ENCODE measurements at places on chromosomes 11 and 22.

DNA sequence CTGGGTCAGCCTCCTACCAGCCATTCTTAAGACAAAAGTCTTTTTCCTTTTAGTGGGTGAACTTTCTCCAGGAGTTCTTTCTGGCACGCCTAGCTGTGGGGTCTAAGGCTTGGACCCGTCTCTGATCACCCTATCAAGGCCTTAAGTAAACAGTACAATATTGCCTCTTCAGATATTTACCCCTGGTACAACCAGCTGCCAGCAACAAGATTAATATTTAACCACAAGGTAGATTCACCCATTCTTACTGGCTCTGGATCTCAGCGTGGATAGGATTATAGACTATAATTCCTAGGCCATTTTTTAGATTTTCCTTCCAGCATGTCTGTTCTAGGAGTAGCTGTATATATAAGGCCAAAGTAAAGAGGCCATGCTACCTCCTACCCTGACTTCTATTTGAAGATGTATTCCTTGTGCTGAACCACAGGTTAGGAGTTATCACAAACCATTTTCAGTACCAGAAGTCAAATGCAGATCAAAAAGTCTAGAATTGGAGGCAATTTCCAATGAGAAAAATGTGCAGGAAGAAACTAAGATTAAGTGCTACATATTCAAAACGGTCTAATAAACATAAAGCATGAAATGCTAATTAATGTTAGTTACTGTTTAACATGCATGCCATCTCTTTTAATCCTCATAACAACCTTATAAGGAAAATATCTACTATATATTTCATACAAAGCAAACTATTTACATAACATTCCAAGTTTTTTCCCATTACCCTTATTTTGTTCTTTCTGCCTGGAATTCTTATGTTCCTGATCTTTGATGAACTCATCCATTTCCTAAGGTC is 110.0 kb upstream of the SYN3 start:
- DNase-seq: no peak

GRCh38 chr22:37303821-37304274 is 21.5 kb downstream of the CYTH4 start:
- DNase-seq: peak; percentile 66

- no peak for DNase-seq
Observed at GRCh38 chr11:10774811-10775210, 23.8 kb downstream of the CTR9 start.

GRCh38 chr11:26762089-26762488 is 40.2 kb upstream of the SLC5A12 start:
- no peak for DNase-seq

DNA sequence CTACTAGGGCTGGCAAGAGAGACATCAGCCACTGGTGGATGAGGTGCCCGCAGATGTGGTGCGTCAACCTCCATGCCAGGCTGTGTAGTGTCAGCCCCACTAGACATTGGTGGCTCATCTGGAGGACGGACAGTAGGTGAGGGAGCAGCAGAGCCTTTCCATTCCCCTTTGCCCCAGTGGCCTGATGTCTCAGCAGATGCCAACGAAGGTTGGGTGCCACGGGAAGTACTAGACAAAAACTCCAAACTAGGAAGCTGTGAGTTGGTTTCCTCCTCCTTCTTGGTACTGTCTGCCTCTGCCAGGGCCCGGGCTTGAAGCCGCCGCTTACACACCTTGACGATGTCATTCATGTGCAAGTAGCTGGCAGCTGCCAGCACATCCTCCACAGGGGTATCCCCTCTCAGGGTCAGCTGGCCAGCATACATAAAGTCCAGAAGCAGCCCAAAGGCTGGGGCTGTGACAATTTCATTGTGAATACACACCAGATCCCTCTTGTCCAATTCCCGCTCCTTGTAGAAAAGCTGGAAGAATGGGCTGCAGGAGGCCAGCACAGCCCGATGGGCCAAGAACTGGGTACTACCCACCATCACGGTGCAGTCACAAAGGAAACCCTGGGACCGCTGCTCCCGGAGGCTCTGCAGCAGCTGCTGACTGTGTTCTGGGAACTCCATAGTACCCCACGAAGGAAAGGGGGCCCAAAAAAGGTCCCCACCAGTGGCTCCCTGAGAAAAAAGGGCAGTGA is 795 bp downstream of the ZBTB3 start:
- DNase-seq: no peak

- no peak for DNase-seq
Observed at GRCh38 chr11:112306230-112306629, 45.6 kb upstream of the PLET1 start.

DNA sequence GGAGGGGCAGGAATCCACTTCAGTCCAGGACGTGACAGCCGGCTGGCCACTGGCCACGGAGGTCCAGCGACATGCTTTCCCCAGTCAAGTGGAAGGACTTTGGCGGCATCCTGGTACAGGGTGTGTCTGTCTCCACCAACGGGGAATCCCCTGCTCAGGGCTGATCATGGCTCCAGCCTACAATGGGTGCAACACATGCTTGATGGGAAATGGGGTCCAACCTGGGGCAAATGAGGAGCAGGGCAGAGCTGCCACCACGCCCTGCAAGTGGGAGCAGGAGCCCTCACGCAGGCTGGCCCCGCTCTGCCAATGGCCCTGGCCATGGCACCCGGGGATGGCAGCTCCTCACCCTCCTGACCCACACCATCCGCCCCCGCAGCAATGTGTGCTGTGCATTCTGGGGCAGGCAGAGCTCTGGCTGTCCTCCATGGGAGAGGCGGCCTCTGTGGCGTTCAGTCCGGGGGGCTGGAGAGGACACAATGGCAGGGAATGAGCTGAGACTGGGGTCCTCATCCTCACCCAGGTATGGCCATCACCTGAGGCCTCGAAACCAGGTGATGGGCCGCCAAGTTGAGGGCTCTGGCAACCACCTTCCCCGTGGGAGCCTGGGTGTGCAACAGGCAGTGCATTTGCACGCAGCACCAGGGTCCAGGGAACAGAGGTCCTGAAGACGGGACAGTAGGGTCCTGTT is 5.8 kb upstream of the SEPTIN5 start:
- DNase-seq: no peak

GRCh38 chr11:113618360-113618759 is 87.7 kb downstream of the TMPRSS5 start:
- DNase-seq: peak; percentile 21

DNA sequence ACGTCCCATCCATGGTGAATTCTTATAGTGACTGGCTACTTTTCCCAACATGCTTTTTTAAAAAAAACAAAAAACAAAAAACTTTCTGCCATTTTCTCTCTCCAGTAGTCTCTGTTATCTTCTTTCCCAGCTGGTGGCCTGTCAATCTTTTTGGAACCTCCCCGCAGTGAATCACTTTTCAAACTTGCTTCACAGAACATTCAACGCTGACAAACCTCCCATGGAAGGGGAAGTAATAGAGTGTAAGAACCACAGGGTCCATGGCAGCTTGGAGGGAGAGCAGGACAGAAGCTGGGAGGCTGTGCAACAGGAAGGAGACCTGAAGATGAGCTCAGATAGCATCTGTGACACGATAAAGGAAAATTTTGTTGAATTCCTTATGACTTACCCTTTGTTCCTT is 9.8 kb upstream of the CECR2 start:
- DNase-seq: no peak

DNA sequence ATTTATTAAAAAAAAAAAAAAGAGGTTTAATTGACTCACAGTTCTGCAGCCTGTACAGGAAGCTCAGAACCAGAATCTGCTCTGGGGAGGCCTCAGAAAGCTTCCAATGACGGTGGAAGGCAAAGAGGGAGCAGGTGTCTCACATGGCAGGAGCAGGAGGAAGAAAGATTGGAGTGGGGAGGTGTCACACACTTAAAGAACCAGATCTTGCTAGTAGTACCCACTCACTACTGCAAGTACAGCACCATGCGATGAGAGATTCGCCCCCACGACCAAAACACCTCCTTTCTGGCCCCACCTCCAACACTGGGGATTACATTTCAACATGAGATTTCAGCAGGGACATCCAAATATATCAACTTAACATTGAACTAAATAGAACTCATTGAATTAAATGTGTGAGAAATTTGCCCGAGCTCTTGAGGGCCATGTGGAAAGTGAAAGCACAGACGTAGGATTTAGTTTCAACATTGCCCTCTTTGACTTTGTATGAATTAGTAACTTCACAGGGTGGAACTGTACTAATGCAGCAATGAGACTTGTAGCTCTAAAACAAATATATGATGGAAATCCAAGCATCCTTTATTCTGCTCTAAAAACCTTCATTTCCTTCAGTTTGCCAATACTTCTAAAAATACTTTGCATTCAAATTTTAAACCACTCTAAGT is 628.2 kb downstream of the FAM181B start:
- DNase-seq: no peak

DNA sequence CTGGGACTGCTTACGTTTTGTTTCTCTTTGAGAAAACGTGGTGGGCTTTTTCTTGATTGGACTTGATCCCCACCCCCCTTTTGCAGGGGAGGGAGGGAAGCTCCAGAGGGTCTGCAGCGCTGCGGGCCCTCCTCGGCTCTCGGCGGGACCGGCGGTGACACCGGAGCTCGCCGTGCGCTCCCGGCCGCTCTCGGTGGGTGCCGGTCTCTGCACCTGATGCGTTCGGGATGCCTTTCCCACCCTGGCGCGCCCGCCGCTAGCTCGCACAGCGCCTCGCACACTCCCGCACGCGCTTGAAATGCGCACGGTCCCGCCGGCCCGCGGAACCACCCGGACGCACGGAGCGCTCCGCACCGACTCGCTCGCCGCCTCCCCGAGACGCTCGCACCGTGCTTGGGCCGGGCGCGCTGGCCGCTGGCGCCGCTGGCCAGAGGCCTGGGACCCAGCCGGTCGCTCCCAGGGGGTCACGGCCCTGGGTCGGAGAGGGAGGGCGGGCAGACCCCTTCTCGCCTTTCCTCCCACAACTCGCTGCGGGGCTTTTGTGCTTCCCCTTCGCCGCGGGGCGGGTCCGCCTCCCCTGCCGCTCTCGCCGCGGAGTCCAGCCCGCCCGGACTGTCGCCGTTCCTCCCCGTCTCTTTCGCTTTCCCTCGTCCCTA is 1.0 kb downstream of the ZBTB16 start:
- DNase-seq: no peak

DNA sequence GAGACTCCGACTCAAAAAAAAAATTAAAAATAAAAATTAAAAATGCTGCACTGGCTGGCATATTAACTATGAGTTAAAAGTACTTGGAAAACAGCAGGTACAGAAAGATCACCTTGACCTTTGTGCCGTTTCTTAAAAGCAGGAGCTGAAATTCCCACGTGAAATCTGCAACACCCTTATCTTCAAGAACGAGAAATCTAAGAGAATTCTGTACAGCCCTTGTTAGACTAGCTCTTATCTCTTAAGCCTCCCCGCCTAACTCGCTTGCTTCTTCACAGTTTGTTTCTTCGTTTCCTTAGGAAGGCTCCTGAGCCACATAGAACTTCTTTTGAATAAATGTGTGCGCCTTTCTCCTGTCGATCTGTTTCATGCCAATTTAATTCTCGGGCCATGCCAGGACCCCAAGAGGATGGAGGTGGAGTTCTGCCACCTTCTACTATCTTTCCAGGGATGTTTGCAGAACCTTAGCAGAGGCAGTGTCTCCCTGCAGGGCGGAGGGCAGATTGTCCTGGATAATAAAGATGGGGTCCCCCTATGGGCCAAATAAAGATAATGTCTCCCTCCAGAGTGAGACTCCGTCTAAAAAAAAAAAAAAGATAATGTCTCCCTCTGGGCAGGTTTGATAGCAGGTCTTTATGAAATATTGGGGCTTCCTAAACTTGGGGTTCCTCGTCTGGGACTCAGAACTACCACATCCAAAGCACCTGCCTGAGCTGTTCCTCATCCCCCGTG is 27.4 kb upstream of the SYT8 start:
- no peak for DNase-seq

- no peak for DNase-seq
Observed at GRCh38 chr11:18765554-18765953, 26.0 kb downstream of the PTPN5 start.

DNA sequence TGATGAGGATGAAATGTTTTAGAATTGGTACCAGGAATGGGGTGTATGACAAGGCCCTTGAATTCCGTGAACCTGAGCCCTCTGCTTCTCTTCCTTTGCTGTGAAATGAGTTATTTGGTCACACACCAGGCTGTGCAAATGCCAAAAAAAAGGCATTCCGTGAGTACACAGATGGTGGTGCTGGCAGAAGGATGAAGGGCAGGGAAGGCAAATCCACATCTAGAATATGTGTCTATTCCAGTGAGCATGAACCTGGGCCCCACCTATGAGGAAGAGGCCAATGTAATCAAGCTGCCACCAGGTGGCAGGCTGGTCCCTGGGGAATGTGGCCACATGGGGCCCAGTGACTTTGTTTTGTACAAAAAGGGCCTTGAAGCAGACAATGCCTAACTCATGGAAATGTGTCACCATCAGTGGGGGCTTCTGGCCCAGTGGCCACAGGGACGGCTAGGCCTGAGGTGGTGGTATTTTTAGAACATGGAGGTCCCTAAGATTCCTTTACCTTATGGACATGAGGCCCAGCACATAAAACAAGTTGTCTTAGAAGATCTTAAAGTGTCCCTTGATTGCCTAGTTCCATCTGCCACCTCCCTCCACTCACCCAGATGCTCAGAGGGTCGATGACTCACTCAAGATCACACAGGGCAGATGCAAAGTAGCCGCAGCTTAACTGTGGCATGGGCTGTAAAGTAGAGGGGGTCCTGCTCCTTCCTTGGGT is 3.9 kb upstream of the RNF215 start:
- peak; percentile 37 for DNase-seq

DNA sequence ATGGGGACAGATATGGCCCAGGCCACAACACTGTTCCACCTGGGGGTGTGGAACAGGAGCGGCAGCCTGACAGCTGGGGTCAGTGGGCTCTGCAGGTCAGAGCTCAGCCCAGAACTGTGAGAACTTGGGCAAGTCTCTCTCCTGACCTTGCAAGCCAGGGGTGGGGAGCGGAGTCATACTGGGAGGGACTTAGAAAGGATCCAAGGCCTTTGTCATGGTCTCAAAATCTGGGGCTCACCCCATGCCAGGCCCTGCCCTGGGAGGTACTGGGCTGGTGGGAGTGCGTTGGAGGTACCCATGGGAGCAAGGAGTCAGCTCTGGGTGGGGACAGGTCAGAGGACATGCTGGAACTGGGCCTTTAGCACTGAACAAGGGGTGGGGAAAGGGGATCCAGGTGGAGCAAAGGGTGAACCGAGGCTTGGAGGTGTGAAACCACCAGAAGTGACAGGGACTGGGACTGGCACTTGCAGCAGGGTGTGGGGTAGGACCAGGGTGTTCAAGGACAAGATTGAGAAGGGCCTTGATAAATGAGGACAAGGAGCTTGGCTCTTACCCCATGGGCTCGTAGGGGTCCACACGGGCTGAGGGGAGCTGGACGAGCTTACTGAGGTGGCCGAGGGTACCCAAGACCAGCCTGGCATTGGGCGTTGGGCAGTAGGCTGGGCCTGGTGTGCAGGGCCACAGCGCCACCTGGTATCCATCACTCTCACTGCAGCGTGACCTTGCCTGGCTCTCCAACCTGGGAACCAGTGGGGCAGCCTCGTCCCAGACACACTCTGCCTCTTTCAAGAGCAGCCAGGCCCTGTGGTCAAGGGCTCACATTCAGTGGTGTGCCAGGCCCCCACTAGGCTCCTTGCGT is 7.4 kb upstream of the PMM1 start:
- peak; percentile 50 for DNase-seq

GRCh38 chr22:30113494-30113893 is 33.2 kb downstream of the HORMAD2 start:
- no peak for DNase-seq

GRCh38 chr11:125402435-125402834 is 93.6 kb downstream of the FEZ1 start:
- DNase-seq: no peak
